ENCODE measurements at places on chromosomes 2 and 18. TPM values are rescaled to one million over a fixed set of nuclear protein-coding genes. Genes with fewer than 3 reads are reported as not detected.

- DNase-seq: no peak
Observed at GRCh38 chr2:176172895-176173566, 15.4 kb upstream of the HOXD1 start.

PIEZO2 gene
- total RNA-seq: not detected

DNA sequence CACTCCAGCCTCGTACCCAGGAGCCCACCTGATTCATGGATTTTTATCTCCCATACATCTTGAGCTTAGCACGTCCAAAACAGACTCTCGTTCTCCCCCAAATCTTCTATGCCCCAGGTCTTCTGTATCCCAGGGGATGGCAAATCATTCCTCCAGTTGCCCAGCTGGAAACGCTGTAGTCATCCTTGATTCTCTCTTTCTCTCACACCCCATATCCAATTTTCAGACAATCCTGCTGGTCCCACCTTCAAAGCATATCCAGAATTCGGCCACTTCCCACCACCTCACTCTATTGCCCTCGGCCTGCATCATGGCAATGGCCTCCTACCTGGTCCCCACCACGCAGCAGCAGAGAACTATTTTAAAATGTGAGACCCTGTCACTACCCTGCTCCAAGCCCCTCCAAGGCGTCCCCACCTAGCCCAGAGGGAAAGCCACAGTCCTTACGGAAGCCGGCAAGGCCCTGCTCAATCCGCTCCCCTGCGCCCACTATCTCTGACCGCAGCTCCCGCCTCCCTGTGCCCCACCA, 1.4 kb upstream of the GRHL1 start:
- no peak for DNase-seq

DNA sequence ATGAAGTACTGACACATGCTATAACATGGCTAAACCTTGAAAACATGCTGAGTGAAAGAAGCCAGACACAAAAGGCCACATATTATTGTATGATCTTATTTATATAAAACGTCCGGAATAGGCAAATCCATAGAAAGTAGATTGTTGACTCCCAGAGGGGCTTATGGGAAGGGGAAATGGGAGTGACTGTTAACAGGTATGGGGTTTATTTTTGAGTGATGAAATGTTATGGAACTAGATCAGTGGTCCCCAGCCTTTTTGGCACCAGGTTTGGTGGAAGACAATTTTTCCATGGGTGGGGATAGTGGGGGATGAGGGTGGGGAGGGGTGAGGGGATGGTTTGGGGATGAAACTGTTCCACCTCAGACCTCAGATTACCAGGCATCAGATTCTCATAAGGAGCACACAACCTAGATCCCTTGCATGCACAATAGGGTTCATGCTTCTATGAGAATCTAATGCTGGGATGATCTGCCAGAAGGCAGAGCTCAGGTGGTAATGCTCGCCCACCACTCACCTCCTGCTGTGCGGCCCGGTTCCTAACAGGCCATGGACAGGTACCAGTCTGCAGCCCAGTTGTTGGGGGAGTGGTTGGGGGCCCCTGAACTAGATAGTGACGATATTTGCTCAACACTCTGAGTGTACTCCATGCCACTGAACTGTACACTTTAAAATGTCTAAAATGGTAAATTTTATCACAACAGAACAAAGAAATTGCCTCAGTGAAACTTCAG, 59.1 kb downstream of the EFEMP1 start:
- no peak for DNase-seq

ECEL1 gene
- not detected for total RNA-seq

DNA sequence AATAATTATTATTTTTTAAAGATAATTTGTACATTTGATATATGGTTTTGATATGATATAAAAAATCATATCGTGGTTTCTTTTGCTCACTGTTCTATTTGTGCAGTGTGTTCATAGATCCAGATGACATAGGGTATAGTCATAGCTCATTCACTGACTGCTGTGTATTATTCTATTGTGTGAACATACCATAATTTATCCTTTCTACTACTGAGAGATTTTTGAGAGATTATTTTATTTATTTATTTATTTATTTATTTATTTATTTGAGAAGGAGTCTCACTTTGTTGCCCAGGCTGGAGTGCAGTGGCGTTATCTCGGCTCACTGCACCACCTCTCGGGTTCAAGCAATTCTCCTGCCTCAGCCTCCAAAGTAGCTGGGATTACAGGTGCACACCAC, 39.0 kb downstream of the FER1L5 start:
- no peak for DNase-seq

POTEC gene
- total RNA-seq: not detected

DNA sequence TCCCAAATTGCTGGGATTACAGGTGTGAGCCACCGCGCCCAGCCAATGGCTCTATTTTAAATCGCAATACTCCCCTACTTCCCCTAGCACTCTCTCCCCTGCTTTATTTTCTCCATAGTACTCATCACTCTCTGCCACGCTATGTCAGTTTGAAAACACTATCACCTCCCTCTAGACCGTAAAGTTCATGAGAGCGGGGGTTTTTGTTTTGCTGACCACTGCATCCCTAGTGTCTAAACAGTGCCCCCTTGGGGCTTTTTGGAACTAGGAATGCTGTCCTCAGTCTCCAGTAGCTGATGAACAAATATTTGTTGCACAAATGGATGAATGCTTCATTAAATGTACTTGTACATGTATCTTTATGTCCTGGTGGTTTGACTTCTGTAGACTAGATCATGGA, 44.1 kb downstream of the ATOH8 start:
- DNase-seq: no peak

TAF4B gene
- 7.7 TPM for total RNA-seq

EVX2 gene
- total RNA-seq: not detected

DNA sequence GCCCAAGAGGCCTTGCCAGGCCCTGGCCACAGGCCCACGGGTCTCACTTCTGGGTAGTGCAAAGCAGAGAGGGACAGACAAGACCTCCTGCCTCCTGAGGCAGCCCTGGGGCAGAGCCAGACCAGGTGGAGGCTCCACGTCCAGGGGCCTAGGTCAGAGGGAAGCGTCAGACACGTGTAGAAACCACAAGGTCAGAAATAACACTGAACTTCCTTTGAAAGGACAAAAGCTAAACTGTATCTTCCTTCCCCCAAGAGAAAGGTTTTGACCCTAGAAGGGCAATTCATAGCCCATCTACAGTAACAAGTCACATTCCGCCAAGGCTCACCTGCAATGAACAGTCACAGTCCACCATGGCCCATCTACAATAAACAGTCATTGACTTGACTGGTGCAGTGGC, 17.9 kb downstream of the SDC1 start:
- no peak for DNase-seq

DNA sequence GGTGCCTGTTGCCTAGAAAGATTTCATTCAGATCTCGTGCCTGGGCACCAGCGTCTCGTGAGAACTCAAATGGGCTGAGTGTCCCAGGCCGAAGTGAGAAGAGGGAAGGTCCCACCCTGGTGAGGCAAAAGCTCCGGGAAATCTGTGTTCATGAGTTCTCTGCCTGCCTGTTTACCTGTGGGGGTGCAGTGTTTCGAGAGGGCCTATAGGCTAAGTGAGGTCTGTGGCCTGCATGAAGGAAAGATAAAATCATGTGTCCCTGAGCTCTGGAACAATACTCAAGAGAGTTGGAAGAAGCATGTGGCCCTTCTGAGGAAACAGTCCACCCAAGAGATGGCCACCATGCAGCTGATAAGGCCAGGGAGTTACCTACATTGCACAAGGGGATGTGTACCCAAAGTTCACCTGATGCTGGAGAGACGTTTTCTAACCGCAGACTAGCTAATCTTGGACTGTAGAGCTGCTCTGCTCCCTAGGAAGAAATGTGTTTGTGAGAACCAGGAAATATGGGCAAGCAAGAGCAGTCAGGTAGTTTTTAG, 63.5 kb upstream of the ST3GAL5 start:
- no peak for DNase-seq

GRCh38 chr18:59909289-59910036, 9.7 kb downstream of the PMAIP1 start:
- no peak for DNase-seq

- DNase-seq: no peak
Observed at GRCh38 chr2:161112908-161113307, 47.3 kb upstream of the TANK start.

DNA sequence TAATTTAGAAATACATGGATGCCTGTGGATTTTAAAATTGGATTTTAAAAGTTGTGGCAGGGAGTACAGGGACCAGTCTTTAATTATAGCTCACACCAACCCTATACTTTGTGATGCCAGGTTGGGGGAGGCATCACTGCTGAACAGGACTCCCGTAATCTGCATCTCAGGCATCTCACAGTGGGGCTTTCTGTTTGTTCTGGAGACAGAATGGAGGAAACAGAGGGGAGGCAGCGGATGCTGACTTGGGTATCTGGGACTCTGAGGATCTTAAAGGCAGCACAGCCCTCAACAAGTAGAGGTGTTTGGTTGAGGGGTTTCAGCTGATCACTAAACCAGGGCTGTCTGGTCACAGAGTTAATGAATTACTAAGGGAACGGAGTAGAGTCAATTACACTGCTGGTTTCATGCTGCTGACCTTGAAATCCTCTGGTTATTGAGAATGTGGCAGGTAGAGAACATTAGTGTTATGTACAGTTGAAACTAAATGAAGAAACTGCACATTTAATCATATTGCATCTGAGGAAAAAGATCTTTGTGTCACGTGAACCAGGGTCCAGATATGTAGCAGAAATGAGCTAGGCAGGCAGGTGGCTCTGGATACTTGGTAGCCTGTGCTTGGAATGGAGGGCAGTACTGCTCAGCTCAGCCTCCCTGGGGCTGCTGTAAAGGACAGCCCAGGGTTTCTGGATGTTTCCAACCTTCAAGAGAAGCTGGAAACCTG, 40.3 kb downstream of the FHOD3 start:
- no peak for DNase-seq

- DNase-seq: no peak
Observed at GRCh38 chr2:9703701-9704221, 73.0 kb upstream of the YWHAQ start.

DNA sequence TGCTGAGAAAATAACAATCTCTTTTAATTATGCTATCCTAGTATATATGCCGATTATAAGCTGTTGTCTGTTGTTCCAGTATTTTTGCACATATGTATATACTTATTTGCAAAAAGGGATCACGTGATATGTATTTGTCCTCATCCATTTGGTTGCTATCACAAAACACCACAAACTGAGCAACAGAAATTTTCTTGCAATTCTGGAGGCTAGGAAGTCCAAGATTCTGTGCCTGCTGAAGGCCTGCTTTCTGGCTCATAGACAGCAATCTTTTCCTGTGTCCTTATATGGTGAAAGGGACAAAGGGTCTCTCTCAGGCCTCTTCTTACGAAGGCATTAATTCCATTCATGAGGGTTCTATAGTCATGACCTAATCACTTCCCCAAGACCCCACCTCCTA, 186.5 kb downstream of the LPIN1 start:
- no peak for DNase-seq

CFC1 gene
- not detected for total RNA-seq

GRCh38 chr2:176187899-176188773, at the start of gene HOXD1:
HOXD1 (plus strand) TSS chr2:176188668; CDS start chr2:176188802, 134 bp downstream.
- DNase-seq: no peak

CCDC68 gene
- total RNA-seq: 5.1 TPM

DNA sequence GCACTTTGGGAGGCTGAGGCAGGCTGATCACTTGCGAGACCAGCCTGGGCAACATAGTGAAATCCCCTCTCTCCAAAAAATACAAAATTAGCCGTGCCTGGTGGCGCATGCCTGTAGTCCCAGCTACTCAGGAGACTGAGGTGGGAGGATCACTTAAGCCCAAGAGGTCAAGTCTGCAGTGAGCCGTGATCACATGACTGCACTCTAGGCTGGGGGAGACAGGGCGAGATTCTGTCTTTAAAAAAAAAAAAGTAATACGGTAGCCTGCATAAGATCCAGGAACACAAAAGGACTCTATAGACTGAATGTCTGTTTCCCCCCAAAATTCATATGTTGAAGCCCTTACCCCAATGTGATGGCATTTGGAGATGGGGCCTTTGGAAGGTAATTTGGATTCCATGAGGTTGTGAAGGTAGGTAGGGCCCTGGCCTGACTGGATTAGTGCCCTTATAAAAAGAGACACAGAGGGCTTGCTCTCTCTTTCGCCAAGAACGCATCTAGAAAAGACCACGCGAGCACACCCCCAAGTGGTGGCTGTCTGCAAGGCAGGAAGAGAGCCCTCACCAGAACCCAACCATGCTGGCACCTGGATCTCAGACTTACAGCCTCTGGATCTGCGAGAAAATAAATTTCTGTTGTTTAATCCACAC, 17.0 kb downstream of the MBOAT2 start:
- DNase-seq: no peak

PMAIP1 gene
- 8.5 TPM for total RNA-seq

All from esophagus squamous epithelium (tissue), 5 donors.